Left ventricle myocardium inferior (tissue), 1 donor: ENCODE measurements at places on chromosomes 11 and 22.

- H3K36me3 ChIP-seq = no peaks in the 10 kb centered on the region
- no peak overlapping the region for H3K27ac ChIP-seq
- no peaks in the 10 kb centered on the region for H3K4me1 ChIP-seq
- no peaks in the 10 kb centered on the region for H3K27me3 ChIP-seq
- H3K4me3 ChIP-seq = no peak overlapping the region
Measured at GRCh38 chr11:83702796-83703195, 416.6 kb upstream of the CCDC90B start.

DNA sequence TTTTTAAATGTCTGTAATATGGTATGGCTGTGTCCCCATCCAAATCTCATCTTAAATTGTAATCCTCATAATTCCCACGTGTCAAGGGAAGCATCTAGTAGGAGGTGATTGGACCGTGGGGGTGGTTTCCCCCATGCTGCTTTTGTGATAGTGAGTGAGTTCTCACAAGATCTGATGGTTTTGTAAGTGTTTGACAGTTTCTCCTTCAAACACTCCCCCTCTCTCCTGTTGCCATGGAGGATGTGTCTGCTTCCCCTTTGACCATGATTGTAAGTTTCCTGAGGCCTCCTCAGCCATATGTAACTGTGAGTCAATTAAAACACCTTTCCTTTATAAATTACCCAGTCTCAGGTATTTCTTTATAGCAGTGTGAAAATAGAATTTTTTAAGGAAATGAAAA, 31.1 kb upstream of the CD44 start:
- no peaks in the 10 kb centered on the region for H3K27me3 ChIP-seq
- DNase-seq = no peak
- H3K4me3 ChIP-seq = no peak overlapping the region
- H3K4me1 ChIP-seq = peaks cover 31% of the 10 kb centered on the region
- no peak overlapping the region for H3K27ac ChIP-seq
- no peaks in the 10 kb centered on the region for H3K36me3 ChIP-seq

- H3K4me3 ChIP-seq = no peak overlapping the region
- H3K27ac ChIP-seq = peak overlapping the region; percentile 66
- no peaks in the 10 kb centered on the region for H3K27me3 ChIP-seq
- peaks cover 21% of the 10 kb centered on the region for H3K4me1 ChIP-seq
Measured at GRCh38 chr11:18618342-18619025, 15.7 kb downstream of the SPTY2D1 start.

DNA sequence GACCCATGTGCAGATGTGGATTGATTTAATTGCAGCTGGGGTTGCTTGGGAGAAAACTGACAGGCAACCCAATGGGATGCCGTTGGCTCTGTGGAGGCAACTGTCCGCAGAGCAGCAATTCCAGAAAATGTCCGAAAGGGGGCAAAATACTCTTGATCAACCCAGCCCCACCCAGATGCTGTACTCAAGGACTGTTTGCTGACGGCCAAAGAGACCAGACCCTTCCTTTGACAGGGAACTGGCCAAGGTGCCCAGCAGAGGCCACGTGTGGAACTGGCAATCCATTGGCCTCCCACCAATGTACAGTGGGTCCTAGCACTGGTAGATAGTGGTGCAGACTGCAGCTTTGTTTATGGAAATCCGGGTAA, 29.7 kb upstream of the KCNA4 start:
- H3K27ac ChIP-seq = no peak overlapping the region
- no peaks in the 10 kb centered on the region for H3K4me1 ChIP-seq
- H3K27me3 ChIP-seq = no peaks in the 10 kb centered on the region
- DNase-seq = no peak
- no peak overlapping the region for H3K4me3 ChIP-seq
- no peaks in the 10 kb centered on the region for H3K36me3 ChIP-seq

DNA sequence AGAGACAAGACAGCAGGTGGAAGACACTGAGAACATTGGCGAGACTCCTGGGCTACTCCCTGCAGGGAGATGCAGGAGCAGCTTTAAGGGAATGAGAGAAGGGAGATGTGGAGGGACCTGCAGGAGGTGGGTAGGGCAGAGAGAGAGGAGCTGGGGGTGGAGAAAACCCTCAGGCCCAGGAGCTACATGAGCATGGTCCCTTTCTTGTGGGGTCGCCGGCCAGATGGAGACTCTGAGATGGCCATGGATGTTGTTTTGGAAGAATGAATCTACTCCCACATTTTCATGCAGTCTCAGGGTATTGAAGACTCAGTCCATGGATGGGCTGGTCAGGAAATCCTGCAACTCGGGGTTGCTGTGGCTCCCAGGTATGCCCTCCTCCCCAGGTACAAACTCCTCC, 1381.9 kb downstream of the TBC1D22A start:
- H3K4me3 ChIP-seq = no peak overlapping the region
- no peaks in the 10 kb centered on the region for H3K36me3 ChIP-seq
- DNase-seq = no peak
- no peaks in the 10 kb centered on the region for H3K4me1 ChIP-seq
- H3K27ac ChIP-seq = no peak overlapping the region
